GM23338 (cell line): ENCODE measurements at places on chromosomes 5 and 9. TPM values are rescaled to one million over a fixed set of nuclear protein-coding genes. Genes with fewer than 3 reads are reported as not detected.

The PDE6A gene
- not detected in 2 replicates for total RNA-seq

The FAM153A gene
- total RNA-seq = not detected in 2 replicates

The ARL14EPL gene
- not detected in 2 replicates for total RNA-seq

The PCDHB7 gene
- total RNA-seq = 0.39 and 1.0 TPM in 2 replicates

The NINJ1 gene
- total RNA-seq = 31.2 and 39.7 TPM in 2 replicates

The CARTPT gene
- not detected in 2 replicates for total RNA-seq

DNA sequence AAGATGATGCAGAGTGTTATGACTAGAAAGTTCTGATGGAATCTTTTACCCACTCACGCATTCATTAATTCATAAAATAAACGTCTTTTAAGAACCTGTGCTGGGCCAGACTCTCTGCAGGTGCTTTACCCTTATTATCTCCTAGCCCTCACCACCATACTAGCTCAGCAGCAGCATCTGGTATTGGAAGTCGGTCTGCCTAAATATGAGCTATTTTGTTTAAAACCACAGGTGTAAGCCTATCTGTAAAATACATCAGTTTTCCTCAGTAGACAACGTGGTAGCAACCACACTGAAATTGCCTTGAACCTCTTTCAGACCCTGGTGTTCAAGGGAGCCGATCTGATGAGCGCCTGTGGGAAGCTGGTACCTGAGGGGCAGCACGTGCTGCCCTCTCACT, 69.4 kb downstream of the PPIC start:
- no peak for DNase-seq

- DNase-seq = no peak
Measured at GRCh38 chr5:32724526-32724925, 13.4 kb downstream of the NPR3 start.

GRCh38 chr5:163475411-163475810, 15.0 kb downstream of the HMMR start:
- no peak for DNase-seq

- no peak for DNase-seq
Measured at GRCh38 chr5:142816531-142817430, 46.6 kb downstream of the ARHGAP26 start.

DNA sequence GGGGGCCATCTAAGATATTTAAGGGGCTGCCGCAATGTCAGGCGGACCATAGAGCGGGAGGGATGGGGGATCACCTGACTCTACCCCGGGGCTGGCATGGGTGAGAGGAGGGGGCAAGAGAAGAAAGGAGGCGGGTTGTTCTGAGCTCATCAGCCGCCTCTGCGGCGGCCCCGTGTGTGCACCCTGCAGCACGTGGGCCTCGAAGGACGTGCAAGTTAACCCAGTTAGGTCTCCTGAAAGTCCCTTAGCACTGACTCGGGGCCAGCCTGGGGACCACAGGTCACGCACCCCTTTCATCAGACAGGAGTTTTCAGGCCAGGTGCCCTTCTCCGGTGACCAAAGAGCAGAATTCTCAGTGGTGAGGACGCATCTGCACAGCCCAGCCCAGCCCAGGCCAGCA, 58.0 kb downstream of the UBE2QL1 start:
- DNase-seq = no peak

DNA sequence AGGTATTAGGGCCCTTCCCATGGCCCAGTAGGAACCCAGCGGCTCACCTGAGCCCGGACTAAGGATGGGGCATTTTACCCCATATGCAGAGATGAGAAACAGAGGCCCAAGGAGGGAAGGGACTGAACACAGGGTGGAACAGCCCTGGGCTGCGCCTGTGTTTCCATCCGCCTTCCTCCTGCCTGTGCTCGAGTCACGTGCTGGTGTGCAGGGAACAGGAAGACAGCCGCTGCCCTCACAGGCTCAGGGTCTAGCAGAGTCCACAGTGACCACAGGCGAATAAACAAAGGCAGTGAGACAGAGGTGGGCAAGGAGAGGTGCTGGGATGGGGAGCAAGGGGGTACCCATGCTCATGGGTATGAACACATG, 129.4 kb downstream of the C9orf50 start:
- DNase-seq = no peak

- DNase-seq = peak; percentile 94
Measured at GRCh38 chr9:90433398-90433941, 209.2 kb downstream of the DIRAS2 start.

GRCh38 chr5:82422751-82423181, 144.6 kb upstream of the RPS23 start:
- DNase-seq = no peak

DNA sequence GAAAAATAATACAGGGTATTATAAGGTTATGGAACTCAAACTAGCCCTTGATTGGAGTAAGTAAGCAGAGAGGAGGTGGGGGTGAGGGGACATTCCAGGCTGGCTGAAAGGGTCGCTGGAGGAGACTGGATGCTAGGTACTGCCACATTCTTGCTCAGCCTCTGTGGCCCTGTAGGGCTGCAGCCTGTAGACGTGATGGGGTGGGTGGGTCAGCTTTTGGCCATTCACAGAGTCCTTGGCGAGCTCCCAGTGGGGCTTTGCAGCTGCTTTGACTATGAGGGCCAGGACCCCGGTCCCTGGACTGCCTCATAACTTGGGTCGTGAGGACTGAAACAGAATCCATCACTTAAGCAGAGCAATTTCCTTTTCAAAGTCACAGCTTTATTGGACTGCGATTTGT, 4.2 kb upstream of the GDNF start:
- peak; percentile 55 for DNase-seq

GRCh38 chr9:122526602-122527001, 491 bp downstream of the OR1N1 start:
- DNase-seq = no peak

- no peak for DNase-seq
Measured at GRCh38 chr5:17118631-17119030, 98.8 kb upstream of the BASP1 start.

GRCh38 chr9:77753180-77753579, 105.1 kb upstream of the GNA14 start:
- DNase-seq = no peak

DNA sequence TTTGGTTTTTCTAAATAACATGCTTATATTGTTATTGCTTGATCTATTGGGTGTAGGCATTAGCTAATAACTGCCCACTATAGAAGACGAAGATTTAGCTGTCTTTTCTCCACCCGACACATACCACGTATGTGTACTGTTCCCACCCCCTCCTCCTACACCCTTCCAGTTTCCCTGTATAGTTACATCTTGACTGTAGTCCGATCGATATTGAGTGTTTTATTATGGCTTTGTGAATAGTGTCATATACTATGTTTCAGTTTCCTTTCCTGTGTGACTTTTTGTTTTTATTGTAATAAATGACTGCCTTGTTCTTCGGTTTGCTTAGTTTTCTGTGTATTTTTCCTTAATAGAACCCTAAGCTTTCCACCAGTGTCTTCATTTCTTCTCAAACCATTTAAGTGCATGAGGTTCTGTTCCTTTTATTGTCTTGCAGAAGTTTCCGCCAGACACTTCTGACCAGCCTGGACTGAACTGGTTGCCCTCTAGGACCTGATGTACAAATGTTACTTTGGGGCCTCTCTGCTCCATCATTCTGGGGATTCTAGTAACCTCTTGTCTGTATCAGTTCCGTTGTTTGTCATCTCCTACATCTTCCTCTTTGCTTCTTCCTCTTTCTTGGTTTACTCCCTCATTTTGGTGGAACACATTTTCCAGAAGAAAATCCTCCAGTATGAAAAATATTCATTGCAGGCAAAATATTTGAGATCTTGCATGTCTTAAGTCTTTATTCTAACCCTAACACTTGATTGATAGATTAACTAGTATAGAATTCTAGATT, 61.8 kb downstream of the PRKACG start:
- no peak for DNase-seq
